ENCODE measurements at places on chromosomes 5 and 9. TPM values are rescaled to one million over a fixed set of nuclear protein-coding genes. Genes with fewer than 3 reads are reported as not detected.
A peak's percentile ranks its signal among the peaks of the same experiment; 100 is the strongest.

Gene OR1J1
- total RNA-seq = not detected

Gene CCNO
- 0.88 TPM for total RNA-seq

DNA sequence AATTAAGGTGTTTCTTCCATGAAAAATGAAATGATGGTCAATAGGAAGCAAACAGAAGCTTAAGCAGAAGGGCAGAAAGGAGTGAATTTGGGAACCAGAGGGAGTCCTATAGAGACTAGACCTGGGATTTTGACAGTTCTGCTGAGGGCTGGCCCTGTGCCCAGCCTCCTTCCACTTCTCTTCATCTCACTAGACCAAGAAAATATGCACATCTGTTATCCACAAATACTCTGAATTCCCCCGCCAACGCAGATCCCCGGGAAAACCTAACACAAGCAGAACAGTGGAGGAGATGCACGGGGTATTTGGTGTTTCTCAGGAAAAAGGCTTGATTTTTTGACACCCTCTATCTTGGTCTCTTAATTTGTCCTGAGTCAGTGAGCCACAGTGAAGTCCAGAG is 22.7 kb downstream of the GRIA1 start:
- no peaks in the 10 kb centered on the region for H3K27me3 ChIP-seq
- no peak overlapping the region for H3K27ac ChIP-seq
- no peaks in the 10 kb centered on the region for H3K36me3 ChIP-seq
- H3K4me1 ChIP-seq = no peaks in the 10 kb centered on the region
- no peak for DNase-seq
- no peak overlapping the region for H3K4me3 ChIP-seq

- DNase-seq = no peak
- peaks cover 4% of the 10 kb centered on the region for H3K27me3 ChIP-seq
- H3K4me1 ChIP-seq = no peaks in the 10 kb centered on the region
- no peak overlapping the region for H3K4me3 ChIP-seq
- H3K36me3 ChIP-seq = no peaks in the 10 kb centered on the region
- no peak overlapping the region for H3K27ac ChIP-seq
Measured at GRCh38 chr9:133227242-133227860, 18.3 kb upstream of the OBP2B start.

Gene TSSK1B
- total RNA-seq = not detected

DNA sequence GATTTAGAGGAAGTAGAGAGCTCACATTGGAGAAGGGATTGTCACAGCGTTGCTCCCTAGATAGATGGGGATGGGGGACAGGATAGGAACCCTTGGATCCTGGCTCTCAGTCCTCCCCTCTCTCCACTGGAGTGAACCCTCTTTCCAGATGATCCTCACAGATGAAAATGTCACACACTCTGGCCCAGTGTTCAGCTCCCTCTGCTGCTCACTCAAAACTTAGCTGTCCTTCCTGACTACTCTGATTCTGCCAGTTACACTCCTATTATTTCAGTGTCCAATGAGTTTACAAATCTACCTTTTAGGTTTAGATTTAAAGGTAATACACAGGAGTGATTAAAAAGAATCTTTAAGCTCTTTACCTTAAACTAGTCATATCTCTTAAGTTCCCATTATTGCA is 5.8 kb upstream of the SPINK7 start:
- no peaks in the 10 kb centered on the region for H3K27me3 ChIP-seq
- H3K4me3 ChIP-seq = no peak overlapping the region
- no peaks in the 10 kb centered on the region for H3K36me3 ChIP-seq
- H3K4me1 ChIP-seq = no peaks in the 10 kb centered on the region
- DNase-seq = no peak
- no peak overlapping the region for H3K27ac ChIP-seq

GRCh38 chr9:128913048-128913900 is 7.5 kb upstream of the PHYHD1 start:
- peaks cover 69% of the 10 kb centered on the region for H3K4me1 ChIP-seq
- H3K4me3 ChIP-seq = peak overlapping the region; percentile 10
- peak overlapping the region; percentile 94 for H3K27ac ChIP-seq
- peaks cover 17% of the 10 kb centered on the region for H3K36me3 ChIP-seq
- no peaks in the 10 kb centered on the region for H3K27me3 ChIP-seq
- DNase-seq = no peak

GRCh38 chr5:117494188-117494587 is 919.6 kb upstream of the SEMA6A start:
- no peak overlapping the region for H3K4me3 ChIP-seq
- DNase-seq = no peak
- no peak overlapping the region for H3K27ac ChIP-seq
- no peaks in the 10 kb centered on the region for H3K27me3 ChIP-seq
- no peaks in the 10 kb centered on the region for H3K36me3 ChIP-seq
- no peaks in the 10 kb centered on the region for H3K4me1 ChIP-seq

Gene MARCOL
- not detected for total RNA-seq

- H3K27me3 ChIP-seq = no peaks in the 10 kb centered on the region
- H3K27ac ChIP-seq = no peak overlapping the region
- DNase-seq = no peak
- no peaks in the 10 kb centered on the region for H3K36me3 ChIP-seq
- no peak overlapping the region for H3K4me3 ChIP-seq
- H3K4me1 ChIP-seq = no peaks in the 10 kb centered on the region
Measured at GRCh38 chr9:99811172-99811571, 10.5 kb upstream of the NR4A3 start.

Gene BRINP1
- total RNA-seq = not detected
